ENCODE measurements at places on chromosomes 5 and 9.
A peak's percentile ranks its signal among the peaks of the same experiment; 100 is the strongest.

DNA sequence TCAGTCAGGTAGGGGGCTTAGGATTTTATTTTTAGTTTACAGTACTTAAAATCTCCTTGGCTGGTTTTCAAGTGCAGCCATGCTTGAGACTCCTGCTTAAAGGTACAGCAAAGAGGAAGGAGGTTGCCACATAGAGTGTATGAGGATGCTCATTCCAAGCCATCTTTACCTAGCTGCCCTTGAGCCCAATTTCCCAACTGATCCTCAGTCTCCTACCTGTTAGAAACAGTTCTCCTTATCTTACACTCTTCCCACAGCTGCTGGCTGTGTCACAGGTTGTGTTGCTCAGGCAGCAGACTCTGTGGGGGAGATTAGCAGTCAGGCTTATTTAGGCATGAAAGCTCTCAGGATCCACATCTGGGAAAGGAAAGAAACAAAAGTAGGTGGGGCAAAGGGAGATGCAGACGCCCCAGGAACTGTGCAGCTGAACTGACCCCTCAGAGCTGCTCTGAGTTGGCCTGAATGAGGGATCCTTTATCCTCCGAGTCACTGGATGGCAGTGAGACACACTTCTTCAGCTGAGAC, 95.1 kb downstream of the NMUR2 start:
- DNase-seq: peak; percentile 15

- DNase-seq: peak; percentile 10
Measured at GRCh38 chr5:68565427-68565826, 349.9 kb downstream of the PIK3R1 start.

DNA sequence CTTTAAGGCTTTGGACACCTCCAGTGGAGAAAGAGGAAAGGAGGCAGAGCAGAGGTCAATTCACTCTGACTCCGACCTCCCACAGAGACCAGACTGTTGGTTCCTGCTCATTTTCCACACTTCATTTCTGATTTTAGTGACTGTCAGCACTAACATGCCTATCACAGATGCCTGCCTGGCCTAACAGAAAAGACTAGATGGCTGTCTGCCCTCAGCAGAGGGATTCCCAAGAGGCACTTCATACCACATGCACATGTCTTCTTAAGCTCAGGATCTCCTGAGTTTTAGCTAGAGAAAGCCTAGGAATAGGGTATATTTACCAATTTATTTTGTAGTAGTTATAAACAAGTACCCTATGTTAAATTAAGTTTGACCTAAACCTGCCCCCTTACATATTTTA, 336.0 kb downstream of the ENC1 start:
- DNase-seq: no peak

GRCh38 chr5:19771174-19771835, 216.7 kb downstream of the CDH18 start:
- DNase-seq: no peak

GRCh38 chr5:107950776-107951175, 280.0 kb upstream of the EFNA5 start:
- no peak for DNase-seq
